ENCODE measurements at places on chromosomes 16 and 17. TPM values are rescaled to one million over a fixed set of nuclear protein-coding genes. Genes with fewer than 3 reads are reported as not detected.
A peak's percentile ranks its signal among the peaks of the same experiment; 100 is the strongest.

- no peak for DNase-seq
Observed at GRCh38 chr16:75111514-75111940, 5.1 kb downstream of the LDHD start.

ZG16 gene
- not detected for polyA plus RNA-seq

NEUROD2 gene
- polyA plus RNA-seq, result not detected

NOG gene
- polyA plus RNA-seq, result 32.7 TPM

ALDH3A2 gene
- polyA plus RNA-seq, result 75.2 TPM

- DNase-seq, result no peak
Observed at GRCh38 chr17:57422574-57423164, 166.3 kb downstream of the MSI2 start.

GRCh38 chr16:68800257-68800875 lies 43.0 kb upstream of the TANGO6 start:
- DNase-seq, result peak; percentile 84

KLHDC4 gene
- polyA plus RNA-seq, result 13.7 TPM

DNA sequence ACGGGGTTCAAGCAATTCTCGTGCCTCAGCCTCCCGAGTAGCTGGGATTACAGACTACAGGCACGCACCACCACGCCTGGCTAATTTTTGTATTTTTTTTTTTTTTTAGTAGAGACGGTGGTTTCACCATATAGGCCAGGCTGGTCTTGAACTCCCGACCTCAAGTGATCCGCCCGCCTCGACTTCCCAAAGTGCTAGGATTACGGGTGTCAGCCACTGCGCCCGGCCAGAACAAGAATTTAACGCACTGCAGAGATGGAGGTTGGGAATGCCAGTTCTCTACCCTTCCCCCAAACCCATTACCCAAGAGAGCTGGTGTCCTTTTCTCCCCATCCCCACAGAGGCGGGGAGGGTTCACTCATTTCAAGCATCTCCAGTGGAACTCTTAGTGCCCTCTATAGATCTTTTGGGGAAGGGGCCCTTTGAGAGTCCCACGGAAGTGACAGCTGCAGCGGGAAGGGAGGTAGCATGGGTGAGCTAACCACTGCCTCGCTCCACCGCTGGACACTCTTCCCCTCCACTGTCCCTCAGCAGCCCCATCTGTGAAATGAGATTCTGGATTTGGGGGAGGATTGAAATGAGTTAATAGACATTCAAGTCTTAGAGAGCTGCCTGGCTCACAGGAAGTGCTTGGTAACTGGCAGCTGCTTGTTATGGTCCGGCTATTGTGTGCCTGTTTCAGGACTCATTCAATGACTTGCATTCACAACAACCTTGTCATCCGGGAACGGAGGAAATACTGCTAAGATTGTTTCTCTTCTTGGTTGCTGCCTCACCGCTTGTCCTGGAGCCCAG lies 3.5 kb upstream of the UBALD2 start:
- DNase-seq, result no peak

SOX9 gene
- polyA plus RNA-seq, result 1.1 TPM

- peak; percentile 69 for DNase-seq
Observed at GRCh38 chr16:57372372-57373116, at the start of gene CX3CL1. CX3CL1 (plus strand) TSS chr16:57372490; CDS start chr16:57372569, 79 bp downstream.

DNA sequence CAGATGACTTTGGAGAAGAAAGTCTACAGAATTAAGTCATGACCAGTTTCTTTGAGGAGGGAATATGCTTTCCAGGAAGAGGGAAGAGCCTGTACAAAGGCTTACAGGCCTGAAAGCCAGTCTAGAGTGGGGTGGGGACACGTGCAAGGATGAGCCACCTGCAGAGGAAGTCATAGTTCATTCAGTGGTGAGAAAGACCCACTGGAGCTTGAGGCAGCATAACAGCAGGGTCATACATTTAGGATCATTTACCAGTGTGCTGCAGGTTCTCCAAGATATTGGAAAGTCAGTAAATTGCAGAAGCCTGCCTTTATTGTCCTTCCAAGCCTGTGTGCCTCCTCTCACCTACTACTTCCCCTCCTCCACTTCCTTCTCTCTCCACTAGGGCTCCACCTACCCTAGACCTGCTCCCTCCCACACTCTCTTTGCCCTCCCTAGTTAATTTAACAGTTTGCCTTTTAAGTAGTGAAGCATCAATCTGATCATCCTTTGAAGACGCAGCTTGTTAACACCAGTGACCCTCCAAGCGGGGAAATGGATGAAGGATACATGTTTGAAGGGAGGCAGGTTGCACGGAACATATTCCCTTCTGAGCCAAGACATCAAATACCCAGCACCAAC lies 40.2 kb downstream of the CDRT15 start:
- DNase-seq, result no peak

KRT32 gene
- polyA plus RNA-seq, result not detected

DNA sequence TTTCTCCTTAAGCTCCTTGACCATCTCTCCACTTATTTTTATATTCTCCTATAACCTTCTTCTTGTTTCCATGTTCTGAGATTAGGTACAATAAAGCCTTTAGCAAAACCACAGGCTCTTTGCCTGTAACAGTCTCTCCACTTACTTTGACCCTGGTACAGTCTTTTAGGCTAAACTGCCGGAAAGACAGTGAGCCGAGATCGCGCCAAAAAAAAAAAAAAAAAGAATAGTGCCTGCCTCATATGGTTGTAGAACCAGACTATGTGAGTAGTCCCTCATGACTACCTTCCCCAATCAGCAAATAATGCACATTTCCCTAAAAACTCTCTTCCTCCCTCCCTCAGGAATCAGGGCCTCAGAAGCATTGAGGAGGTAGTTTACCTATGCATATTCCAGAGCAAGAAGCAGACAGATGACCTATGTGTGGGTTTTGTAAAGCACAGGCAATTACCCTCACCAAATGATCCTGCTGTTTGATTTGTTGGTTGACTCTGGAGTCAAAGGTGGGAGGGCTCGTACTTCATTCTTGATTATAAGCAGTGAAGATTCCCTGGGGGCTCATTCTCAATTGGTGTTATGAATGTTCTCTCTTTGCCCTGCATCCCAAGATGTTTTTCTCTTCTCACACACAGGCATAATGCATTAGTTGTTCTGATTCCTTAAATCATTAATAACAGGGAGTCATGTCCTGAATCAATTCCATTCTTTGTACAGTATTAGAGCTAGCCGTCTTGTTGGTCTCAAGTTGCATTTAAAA lies 8.9 kb upstream of the NME1 start:
- no peak for DNase-seq

- DNase-seq, result peak; percentile 74
Observed at GRCh38 chr16:88455610-88456355, 2.7 kb downstream of the ZFPM1 start.

- DNase-seq, result no peak
Observed at GRCh38 chr17:69625474-69625873, 211.0 kb downstream of the MAP2K6 start.

GOSR1 gene
- polyA plus RNA-seq, result 30.0 TPM

UBALD2 gene
- polyA plus RNA-seq, result 13.2 TPM

DNA sequence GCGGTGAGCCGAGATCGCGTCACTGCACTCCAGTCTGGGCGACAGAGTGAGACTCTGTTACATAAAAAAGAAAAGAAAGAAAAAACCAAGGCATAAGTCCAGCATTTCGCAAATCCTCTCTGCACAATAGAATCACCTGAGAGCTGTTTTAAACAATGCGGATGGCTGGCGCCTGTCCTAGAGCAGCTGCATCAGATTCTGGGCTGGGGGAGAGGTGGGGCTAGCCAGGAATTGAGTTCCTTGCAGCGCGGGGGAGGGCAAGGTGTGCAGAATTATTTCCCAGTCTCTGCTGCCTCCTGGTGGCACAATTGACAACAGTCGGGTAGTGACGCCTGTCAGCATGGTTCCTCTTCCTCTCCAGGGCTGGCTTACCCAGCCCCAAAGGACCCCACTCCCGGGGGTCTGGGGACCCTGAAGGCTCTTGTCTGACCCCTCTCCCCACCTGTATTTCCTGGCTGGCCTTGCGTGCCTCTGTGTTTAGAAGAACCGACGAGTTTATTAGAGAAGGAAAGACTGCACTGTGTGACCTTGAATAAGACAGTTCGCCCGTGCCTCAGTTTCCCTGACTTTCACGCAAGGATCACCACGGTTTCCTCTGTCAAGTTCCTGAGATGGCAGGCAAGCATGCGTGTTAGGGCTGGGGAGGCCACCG lies 41.1 kb upstream of the PLCG2 start:
- DNase-seq, result peak; percentile 78

- DNase-seq, result no peak
Observed at GRCh38 chr17:6165806-6166205, 95.6 kb downstream of the WSCD1 start.

GRCh38 chr16:10581507-10581906 lies 1.1 kb upstream of the EMP2 start:
- peak; percentile 35 for DNase-seq

PRR15L gene
- polyA plus RNA-seq, result not detected

DNA sequence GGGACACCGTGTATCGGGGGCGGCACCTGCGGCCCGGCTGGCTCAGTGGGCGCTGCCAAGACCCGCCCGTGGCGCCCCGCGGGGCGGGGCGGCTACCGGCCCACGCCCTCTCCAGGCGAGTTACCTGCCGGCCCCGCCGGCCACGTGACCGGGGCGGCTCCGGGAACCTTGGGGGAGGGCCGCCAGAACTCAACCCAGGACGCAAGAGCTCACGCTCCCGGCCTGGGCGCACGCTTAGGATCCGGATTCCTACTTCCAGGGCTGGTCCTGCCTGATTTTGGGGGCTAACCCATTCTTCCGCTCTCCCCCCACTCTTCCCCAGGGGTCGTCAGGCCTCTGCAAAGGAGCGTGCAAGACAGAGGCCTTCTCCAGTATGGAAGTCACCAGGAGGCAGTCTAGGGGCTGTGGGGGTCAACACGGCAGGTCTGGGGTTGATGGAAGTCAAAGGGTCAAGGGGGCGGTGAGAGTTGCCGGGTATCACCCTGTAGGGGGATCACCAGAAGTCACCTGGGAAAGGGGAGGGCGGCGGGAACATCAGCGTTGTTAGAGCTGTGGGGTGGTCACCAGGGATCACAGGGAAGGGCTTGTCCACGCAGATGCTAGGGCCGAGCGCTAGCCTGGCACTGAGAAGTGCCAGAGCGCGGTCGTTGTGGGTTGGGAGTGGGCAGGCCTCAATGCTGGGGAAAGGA lies 354 bp upstream of the ESRP2 start:
- DNase-seq, result no peak

- DNase-seq, result peak; percentile 80
Observed at GRCh38 chr17:49995055-49995738, at the start of gene DLX3. DLX3 (minus strand) TSS chr17:49995224; CDS start chr17:49994998, 226 bp downstream.

DNA sequence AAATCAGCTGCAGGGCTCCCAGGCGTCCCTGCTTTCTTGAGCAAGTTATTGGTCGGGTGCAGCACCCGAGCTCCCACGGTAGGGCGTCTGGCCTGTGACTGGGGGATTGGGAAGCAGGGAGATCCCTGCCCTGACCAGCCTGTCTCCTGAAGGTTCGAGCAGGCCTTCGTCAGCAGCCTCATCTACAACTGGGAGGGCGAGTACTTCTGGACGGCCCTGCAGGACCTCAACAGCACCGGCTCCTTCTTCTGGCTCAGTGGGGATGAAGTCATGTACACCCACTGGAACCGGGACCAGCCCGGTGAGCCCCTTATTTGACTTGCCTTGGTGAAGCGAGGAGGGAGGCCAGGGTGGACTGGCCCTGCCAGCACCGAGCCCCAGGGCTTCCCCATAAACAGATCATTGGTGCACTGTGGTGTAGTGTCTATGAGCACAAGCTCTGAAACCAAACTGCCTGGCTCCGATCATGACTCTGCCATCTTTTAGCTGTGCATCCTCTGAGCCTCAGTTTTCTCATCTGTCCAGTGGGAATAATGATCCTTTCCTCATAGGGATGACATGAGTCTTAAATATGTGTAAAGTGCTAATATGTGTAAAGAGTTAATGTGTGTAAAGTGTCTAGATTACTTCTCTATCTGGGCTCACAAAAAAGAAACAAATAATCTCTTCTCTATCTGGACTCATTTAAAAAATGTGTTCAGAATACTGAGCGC lies 48.9 kb downstream of the MRC2 start:
- no peak for DNase-seq

- DNase-seq, result no peak
Observed at GRCh38 chr17:66115246-66115645, 76.7 kb downstream of the CEP112 start.

DNA sequence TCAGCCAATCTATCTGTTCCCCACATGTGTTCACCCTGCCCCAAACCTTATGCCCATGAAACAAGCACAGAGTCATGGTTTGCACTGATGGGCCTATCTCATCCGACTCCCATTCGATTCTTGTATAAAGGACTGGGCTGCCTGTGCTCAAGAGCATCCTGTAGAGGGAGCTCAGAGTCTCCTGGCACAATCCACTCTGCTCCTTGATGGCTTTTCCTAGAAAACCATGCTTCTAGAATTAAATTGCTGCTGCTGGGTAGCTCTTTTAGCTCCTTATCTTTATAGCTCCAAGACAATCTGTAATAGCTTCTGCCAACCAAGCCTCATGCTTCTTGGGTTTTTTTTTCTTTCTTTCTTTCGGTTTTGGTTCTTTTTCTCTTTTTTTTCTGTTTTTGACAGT lies 9.7 kb downstream of the ZNF19 start:
- DNase-seq, result peak; percentile 32

- DNase-seq, result peak; percentile 42
Observed at GRCh38 chr16:67661101-67661761, 471 bp downstream of the PARD6A start.

DNA sequence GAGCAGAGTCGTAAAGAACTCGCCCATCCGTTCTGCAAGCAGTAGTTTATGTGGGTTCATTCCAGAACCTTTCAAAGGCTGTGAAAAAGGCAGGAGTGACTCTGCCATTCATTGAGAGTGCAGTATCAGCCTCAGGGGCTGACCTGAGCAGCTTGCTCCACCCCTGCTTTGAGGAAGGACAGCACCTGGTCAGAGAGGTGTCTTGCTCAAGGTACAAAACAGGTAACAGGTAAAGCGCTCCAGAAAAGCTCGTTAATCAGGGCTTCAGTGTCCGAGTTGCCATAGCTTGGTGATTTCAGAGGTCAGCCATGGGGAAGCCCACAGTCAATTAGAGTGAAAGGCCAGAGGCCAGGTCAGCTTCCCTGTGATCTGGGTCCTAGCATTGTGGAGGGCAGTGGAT lies 251.1 kb downstream of the ABCC12 start:
- DNase-seq, result no peak

DNA sequence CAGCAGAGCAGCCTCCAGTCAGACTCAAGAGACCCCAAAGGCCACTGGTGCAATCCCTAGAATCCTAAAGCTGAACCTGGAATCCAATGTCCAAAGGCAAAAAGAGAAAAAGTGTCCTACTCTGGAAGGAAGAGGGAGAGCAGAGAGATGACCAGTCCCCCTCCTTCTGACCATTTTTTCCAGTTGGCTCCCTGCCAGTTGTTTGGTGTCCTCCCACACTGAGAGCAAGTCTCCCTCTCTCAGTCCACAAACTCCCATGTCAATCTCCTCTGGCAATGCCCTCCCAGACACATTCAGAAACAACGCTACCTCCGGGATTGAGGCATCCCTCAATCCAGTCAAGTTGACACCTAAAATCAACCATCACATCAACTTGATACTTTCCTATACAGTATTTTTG lies 4.3 kb upstream of the CLEC19A start:
- DNase-seq, result no peak

WWP2 gene
- polyA plus RNA-seq, result 21.3 TPM

GRCh38 chr16:31006589-31006988 lies 3.8 kb downstream of the STX1B start:
- no peak for DNase-seq

KRTAP4-1 gene
- not detected for polyA plus RNA-seq

DNA sequence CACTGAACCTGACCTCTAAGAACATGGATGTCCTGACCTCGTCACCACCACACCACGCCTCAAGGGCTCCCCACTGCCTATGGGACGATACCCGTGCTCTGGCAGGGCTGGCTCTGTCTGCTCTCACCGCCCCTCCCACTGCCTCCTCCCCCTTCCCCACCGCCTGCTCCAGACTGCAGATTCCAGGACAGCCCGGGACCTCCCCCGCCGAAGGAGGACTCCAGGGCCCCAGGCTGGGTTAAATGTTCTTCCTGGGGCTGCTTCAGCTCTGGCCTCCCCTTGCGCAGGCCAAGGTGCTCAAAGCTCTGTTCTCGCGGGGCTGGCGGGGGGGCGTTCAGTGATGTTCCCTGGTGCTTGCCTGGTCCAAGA lies 3.1 kb downstream of the NPW start:
- peak; percentile 61 for DNase-seq
